ENCODE measurements at places on chromosomes 7 and 10.

DNA sequence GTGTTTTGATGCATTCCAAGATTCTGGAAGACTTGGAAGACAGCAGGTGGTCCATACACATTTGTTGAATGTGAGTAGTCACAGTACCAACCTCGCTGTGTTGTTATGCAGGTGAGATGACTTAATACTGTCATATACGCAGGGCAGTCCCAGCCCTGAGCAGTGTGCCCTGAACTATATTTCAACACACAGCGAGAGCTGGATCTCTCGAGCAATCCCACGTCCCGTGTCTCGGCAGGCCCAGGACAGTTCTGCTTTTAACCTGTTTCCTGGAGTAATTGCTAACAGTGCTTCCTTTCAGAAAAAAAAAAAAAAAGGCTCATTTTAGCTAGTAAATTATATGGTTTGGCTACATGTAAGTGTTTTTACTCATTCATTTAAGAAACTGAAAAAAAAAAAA lies 179.7 kb downstream of the PRKCQ start:
- no peak for DNase-seq

GRCh38 chr10:57786331-57786730 lies 481.4 kb downstream of the IPMK start:
- DNase-seq: no peak

- DNase-seq: no peak
These were observed 528.0 kb downstream of the NRG3 start for GRCh38 chr10:82402906-82403401.

GRCh38 chr10:58773944-58774343 lies 261.3 kb downstream of the BICC1 start:
- DNase-seq: no peak

DNA sequence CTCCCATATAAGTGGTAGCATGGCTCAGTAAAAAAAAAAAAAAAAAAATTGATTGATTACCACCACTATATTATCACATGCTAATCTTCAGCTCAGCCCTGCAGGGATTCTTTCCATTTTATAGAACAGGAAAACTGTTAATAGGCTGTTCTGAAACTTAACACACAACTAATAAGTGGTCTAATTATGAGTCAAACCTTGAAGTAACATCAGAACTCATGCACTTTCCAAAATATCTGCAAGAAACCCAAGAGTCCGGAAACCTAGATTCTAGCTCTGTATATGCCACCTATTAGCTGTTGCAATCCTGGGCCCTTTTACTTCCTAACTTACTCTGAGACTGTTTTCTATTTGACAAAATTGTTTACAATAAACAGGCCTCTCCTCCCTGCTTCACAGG lies 23.9 kb downstream of the SEM1 start:
- DNase-seq: no peak

GRCh38 chr10:131556061-131556896 lies 244.8 kb upstream of the TCERG1L start:
- no peak for DNase-seq

DNA sequence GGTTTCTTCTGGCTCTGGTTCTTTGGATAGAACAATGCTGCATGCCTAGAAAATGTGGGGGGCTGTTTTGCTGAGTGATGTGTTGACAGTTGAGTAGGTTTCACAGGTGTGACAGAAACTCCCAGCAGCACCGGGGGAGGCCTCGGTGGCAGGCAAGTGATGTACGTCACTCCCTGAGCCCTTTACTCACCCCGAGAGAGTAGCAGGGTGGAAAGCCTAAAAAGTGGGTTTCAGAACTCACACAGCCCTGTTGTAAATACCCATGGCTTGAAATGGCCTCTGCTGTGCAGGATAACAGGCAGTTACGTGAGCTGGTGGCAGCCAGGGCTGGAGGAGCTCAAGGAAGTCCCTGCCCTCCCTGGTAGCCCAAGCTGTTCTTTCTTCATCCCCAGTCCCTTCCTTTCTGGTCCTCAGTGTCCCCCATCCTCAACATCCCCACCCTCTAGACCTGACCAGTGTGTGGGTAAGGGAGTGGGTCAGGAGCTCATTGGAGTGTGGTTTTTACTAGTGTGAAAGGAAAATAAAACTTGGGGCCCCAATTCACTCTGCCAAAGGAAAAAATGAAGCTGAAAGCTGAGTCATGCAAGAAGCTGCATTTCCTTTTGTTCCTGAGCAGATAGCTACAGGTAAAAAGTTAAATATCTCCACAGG lies 258.1 kb downstream of the STK31 start:
- DNase-seq: no peak

DNA sequence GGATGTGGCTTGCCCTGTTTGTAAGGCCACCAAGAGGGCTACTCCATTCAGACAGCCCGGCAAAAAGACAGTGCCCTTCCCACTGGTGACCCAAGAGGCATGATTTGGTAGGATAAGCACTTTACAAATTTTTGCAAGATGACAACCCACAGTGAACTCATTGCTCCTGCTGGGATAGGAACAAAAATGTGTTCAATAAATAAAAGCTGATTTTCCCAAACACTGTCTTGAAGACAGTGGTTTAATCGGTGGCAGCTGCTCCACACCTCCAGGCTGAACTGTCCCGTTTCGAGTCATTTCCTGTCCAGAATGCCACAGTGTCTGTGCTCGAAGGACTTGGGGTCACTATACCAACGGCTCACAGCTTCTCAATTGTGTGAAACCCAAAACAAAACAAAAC lies 45.1 kb upstream of the NPTX2 start:
- no peak for DNase-seq

GRCh38 chr10:10499839-10500238 lies 517.8 kb upstream of the CELF2 start:
- no peak for DNase-seq

GRCh38 chr7:2237109-2237602 lies 4.4 kb upstream of the MAD1L1 start:
- DNase-seq: no peak

DNA sequence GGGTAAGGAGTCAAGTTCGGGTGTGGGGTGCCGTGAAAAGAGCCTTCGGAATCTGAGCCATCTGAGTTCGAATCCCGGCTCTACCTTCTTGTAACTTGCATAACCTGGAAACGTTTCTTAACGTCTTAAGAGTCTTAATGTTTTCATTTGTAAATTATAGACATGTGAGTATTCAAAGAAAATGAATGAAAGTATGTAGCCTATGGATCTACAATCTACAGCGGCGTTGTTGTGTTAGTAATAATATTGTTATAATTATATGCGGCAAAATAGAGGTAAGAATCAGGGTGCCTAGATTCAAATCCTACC lies 559 bp downstream of the VTI1A start:
- DNase-seq: no peak

DNA sequence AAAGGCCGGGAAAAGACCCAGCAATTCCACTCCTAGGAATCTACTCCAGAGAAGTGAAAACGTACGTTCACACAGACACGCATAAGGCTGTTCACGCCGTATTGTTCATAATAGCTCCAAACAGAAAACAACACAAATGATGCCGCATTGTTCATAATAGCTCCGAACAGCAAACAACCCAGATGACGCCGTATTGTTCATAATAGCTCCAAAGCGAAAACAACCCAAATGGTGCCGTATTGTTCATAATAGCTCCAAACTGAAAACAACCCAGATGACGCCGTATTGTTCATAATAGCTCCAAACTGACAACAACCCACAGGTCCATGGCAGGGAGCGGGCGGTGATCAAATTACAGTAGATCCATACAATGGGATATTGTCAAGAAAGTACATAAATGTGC lies 85.2 kb upstream of the DNAAF5 start:
- DNase-seq: no peak

DNA sequence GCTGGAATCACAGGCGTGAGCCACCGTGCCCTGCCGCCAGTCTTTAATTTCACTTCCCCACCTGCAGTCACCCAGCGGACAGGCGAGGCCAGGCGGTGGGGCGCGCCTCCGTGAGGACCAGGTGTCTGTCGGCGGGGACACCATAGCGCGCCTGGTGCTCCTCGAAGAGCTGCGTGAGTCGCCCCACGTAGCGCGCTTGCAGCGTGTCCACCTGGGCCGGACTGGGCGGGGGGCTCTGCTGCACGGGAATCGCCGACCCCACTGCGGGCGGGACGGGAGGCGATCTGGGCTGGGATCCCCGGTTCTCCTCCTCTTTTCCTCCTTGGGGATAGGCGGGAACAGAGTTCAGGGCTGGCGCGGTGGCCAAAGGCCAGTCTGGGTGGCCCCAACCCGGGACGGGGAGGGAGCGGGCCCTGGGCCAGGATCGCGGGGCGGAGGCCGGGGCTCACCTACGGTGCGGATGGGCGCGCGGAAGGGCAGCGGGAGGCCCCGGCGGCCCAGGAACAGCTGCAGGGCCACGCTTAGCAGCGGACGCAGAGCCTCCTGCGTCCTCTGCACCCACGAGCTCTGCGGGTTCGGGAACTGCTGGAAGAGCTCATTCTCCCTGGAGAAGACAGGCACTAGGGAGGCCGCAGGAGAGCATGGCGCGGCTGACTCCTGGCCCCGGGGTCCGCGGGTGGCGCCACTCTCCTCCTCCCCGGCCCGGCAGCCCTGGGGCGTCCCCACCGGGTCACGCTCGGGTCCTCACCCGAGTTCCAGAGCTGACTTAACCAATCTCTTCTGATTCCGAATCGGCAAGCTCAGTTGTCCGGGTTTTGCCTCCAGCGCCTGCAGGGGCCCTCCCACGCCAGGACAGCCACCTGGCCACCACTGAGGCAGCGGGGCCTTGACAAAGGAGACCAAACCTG lies 1.1 kb upstream of the MOGAT3 start:
- no peak for DNase-seq

- DNase-seq: no peak
These were observed 46.1 kb downstream of the CCSER2 start for GRCh38 chr10:84374455-84374854.

GRCh38 chr7:99944497-99945070 lies 15.2 kb upstream of the GJC3 start:
- no peak for DNase-seq

GRCh38 chr7:141147482-141147881 lies 73.6 kb downstream of the TMEM178B start:
- no peak for DNase-seq

DNA sequence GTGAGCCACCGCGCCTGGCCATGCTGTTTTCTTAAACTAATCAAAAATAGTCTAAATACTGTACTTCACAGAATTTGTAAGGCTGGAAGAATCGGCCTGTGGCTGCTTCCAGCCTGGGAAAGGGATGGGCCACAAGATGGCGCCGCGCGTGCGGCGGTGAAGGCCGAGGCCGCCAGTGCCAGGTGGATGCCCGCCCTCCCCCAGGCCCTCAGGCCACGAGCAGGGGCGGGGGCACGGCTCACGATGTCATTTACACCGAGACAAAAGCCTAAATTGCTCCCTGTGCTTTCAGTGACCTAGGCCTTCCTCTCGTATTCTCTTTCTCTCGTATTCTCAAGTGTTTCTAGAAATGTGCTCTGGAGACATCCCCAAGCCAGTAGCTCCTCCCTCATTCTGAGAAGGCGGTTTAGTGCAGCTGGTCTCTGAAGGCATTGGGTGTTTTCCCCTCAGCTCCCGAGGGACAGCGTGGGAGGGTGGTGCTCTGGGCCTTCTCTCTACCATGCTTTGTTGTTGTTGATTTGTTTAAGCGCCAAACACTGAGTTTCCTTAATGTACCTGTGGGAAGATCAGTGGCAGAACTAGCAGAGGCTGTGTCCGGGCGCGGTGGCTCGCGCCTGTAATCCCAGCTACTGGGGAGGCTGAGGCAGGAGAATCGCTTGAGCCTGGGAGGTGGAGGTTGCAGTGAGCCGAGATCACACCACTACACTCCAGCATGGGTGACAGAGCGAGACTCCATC lies 68.4 kb downstream of the CDC123 start:
- DNase-seq: peak; percentile 57

GRCh38 chr10:128973221-128973620 lies 493.8 kb upstream of the MGMT start:
- no peak for DNase-seq

DNA sequence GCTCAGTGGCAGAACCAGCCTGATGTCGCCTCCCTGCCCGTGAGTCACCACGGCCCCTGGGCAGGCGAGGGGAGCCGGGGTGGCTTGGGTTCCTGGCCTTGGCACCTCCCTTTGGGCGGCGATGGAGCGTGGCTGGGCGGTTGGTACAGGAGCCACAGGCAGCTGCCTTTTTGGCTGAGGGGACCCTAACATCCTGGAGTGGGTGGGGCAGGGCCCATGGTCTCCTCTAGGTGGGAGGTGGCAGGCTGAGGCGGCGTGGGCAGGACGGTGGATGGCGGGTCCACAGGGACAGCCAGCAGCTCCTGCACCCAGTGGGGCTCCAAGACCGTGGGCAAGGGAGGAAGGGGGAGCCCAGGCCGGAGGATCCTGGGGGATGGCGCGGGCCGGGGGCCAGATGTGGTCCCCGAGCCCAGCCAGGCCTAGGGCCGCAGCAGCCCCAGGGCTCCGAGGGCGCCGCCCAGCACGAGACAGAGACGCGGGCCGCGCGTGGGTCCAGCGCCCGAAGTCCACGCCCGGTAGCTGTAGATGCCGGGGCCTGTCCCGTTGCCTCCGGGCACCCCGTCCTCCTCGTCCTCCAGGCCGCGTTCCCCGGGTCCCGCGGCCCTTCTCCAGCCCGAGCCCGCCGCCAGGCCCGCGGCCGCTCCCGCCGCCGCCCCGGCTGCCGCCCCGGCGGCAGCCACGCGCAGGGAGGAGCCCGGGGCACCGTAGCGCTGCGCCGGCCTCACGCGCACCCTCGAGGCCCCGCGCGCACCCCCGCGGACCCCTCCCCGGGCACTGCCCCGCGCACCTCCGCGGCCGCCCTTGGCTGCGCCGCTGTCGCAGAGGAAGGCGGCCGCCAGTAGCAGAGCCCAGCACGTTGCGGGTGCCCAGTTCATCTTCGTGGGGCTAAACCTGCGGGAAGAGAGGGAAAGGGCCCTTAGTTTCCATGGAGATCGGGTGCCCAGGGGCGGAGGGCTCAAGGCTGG lies 1.3 kb downstream of the SPRN start:
- DNase-seq: no peak

DNA sequence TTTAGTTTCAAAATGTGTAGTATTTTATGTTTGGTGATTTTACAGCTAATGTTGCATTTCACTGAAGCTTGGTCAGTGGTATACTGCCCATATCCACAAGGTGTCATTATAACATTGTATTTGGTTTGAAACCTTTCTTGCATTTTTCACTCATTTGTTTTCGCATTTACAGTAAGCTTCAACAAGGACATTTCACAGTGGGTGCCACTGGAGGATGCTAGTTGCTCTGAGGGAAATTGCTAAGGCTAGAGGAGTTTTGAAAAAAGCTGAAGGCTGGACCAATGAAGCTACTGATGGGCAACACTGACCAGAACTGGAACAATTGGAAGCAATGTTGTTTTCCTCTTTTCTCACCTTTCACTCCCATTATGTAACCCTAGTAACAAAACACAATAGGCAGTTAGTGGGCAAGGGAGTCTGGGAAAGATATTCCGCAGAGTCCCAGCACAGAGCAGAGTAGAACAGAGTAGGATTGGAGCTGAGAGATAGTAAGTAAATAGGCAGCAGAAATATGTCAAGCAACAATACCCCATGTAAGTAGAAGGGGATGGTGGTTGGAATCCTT lies 23.6 kb upstream of the SRI start:
- no peak for DNase-seq

- DNase-seq: no peak
These were observed 142.0 kb upstream of the PRKCQ start for GRCh38 chr10:6721964-6722615.

DNA sequence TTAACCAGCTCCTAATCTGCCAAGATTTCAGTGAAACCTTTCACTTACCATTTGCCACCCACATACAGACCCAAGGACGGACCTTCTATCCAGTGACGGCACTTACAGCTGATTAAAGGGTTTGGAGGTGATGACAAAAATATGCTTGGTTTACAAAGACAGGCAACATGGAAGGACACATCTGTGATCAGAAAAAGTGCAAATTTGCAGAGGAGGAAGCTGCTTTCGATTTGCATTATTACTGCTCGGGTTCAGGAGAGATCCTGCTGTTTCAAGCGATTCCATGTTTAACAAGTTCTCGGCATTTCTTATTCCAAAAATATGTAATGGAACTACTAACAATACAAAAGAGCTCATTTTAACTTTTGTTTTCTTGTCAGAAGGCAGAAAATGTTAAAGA lies 109.0 kb downstream of the JAZF1 start:
- DNase-seq: no peak
